ENCODE measurements at places on chromosomes 13 and 19.

GRCh38 chr13:109734002-109734785 lies 52.2 kb downstream of the IRS2 start:
- no peak for DNase-seq

DNA sequence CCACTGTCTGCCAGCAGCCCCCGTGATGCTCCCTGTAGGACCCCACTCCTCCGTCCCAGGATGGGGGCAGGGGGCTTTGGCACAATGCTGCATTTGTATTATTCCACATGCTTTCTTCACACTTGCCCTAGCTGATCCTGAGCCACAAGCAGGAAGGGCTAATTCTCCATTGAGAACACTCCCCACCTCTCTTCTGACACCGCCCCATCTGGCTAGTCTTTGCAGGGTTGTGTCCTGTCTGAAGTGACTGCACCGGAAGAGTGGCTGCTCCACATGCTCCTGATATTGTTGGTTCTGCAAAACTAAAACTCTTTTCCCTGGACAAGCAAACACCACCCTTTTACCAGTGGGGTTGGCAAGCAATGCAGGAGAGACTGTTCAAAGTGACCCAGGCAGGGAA lies 18.0 kb downstream of the ZNF574 start:
- no peak for DNase-seq

DNA sequence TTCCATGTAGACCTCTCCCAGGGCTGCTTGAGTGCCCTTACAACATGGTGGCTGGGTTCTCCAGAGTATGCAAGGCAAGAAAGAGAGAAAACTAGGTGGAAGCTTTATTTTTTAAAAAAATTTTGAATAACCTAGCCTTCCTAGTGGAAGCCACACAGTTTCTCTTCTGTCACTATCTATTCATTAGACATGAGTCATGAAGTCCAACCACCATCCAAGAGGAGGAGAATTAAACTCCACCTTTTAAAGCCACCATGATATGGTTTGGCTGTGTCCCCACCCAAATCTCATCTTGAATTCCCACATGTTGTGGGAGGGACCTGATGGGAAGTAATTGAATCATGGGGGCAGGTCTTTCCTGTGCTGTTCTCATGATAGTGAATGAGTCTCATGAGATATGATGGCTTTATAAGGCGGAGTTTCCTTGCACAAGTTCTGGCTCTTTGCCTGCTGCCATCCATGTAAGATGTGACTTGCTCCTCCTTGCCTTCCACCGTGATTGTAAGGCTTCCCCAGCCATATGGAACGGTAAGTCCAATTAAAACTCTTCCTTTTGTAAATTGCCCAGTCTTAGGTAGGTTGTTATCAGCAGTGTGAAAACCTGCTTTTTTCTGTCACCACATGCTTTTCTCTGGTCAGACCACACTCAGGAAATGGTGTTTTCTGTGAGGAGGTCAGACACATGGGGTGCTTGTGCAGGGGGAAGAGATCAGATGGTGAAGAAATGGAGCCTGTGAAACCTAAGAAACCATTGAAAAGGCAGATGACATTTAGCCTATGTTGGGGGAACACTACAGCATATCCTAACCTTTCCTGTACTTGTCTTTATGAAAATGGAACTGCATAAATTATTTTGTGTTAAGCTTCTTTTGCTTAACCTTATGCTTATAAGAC lies 57.7 kb downstream of the ANKRD10 start:
- DNase-seq: no peak

DNA sequence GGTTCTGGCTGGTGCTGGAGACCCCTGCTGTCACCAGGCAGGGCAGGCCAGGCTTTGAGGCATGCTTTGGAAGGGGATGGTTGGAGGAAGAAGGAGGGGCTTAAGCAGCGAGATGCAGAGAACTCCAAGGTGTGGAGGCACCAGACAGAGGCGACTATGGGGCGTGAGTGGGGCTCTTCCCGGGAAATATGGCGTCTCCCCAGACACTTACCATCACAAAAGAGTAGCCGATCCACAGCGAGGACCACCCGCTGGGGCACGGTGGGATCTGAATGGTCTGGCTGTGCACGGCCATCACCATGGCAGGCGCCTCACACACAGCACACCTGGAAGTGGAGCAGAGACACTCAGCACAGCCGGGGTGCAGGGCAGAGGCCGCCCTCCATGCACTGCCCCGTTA lies 151.9 kb downstream of the COL4A1 start:
- DNase-seq: no peak

DNA sequence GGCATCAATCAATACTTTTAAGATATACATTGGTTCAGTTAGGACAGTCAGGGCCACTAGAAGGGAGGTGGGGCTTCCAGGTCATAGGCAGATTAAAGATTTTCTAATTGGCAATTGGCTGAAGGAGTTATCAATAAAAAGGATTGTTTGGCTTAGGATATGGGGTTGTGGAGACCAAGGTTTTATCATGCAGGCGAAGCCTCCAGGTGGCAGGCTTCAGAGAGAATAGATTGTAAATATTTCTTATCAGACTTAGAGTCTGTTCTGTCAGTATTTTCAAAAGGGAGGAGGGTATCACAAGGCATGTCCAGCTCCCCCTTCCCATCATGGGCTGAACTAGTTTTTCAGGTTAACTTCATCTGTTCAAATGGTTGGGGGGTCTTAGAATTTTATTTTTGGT lies 77.4 kb upstream of the FARP1 start:
- no peak for DNase-seq
